ENCODE measurements at places on chromosomes 1 and 21.

DNA sequence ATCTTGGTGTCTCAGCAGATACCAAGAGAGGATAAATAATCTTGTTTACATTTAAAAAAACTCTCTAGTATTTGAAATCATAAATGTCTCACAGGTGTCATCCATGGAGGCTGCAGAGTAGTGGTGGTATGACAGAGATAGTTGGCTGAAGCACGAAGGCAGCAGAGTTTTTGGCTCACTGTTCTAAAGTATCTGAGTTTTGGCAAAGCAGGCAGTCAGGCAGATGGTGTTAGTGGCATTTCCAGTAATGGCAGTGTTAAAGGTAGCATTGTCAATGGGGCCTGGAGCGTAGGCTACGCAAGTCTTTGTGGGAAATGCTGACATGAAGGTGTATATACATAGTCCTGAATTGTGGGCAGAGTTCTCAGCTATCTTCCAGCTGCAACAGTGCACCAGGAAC, 68.5 kb upstream of the HSD17B7 start:
- DNase-seq = no peak

DNA sequence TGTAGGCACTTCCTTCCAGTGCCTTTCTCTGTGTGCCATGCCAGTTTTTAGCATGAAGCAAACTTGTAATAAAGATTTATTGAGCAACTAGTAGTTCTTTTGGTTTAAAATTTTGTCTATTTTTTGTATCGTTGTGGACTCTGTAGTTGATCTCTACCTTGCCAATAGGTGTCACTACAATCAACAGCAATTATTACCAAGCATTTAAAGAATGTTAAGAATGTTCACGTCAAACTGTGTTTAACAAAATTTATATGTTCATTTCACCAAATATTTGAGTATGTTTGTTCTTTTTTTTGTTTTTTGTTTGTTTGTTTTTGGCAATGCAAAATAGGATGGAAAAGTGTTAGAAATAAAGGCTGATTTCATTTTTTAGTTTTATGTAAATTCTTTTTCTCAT, 208.1 kb downstream of the PATJ start:
- no peak for DNase-seq

DNA sequence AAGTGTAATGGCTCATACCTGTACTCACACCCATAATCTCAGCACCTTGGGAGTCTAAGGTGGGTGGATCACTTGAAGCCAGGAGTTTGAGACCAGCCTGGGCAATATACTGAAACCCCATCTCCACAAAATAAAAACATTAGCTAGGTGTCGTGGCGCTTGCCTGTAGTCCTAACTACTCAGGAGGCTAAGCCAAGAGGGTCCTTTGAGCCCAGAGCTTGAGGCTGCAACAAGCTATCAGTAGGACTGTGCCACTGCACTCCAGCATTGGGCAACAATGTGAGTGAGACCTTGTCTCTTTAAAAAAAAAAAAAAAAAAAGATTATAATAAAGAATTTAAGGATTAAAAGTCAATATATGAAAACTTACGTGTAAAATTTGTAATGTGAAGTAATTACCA, 11.7 kb downstream of the BPNT1 start:
- DNase-seq = no peak

GRCh38 chr1:98661544-98662355, at the start of gene SNX7:
Gene SNX7 (plus strand): TSS chr1:98661721. CDS start chr1:98661732, 11 bp downstream.
- no peak for DNase-seq

GRCh38 chr1:163047951-163048659, 21.1 kb upstream of the RGS4 start:
- no peak for DNase-seq

DNA sequence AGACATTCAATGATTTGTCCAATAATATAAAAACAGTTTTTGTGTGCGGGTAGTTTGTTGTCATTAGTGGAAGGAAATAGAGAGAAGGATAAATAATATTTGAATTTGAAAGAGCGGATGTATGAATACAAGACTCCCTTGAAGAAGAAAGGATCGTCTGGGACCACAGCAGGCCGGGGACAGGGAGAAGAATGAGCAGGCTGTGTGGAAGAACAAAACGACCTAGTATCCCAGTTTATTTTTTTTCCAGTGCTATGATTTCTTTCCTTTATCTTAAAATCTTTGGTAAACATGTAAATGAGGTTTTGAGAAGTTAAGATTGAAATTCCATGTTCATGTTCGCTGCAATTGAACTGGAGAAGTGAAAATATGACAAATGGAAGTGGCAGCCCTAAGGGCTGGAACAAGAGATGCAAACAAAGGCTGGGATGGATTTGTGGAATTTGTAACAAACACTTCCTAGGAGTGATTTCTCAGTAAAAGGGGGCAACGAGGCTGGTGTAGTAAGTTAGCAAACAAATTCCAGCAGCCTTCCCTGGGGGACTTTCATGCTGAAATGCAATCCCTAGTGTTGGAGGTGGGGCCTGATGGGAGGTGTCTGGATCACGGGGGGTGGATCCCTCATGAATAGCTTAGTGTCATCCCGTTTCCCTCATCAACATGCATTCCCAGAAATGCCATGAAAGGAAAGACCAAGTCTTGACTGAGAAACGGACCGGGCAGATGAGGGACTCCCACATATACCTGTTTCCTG, 10.2 kb upstream of the IFI16 start:
- DNase-seq = no peak

DNA sequence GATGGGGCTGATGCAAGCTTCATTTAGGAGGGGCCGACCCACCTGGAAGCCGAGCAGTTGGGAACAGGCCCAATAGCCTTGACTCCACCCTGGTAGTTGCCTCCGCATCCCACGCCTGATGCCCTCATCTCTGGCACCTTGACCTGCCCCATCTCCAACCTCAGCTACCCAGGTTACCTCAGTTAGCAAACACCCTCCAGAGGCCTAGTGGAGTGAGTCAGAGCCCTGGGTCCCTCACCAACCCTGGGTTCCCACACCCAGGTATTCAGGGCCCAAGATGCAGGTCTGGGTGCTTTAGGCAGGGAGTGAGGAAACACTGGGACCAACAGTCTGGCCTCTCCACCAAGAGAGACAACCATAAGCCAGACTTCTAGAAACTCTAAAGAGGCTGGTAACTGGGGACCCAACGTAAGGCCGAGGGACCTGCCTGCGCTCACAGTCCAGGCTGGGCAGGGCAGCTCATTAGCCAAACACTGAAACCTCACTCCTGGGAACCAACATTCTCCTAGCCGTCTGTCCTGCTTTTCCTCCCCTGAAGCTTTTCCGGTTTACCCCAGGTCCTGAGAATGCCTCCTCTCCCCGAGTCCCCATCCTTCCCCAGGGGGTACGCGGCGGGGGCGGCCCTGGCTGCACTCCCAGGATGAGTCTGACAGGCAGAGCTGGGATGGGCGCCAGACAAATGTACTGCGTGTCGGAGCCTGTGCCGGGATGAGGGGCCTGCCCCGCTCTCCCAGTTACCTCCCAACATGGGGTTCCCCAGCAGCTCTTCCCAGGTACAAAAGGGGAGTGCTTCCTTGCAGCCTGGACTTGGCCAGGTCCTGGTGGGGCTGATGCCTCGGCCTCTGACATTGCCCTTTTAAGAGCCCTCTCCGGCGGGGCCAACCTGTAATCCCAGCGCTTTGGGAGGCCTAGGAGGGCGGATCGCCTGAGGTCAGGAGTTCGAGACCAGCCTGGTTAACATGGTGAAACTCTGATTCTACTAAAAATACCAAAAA, 8.9 kb upstream of the CELSR2 start:
- DNase-seq = no peak

DNA sequence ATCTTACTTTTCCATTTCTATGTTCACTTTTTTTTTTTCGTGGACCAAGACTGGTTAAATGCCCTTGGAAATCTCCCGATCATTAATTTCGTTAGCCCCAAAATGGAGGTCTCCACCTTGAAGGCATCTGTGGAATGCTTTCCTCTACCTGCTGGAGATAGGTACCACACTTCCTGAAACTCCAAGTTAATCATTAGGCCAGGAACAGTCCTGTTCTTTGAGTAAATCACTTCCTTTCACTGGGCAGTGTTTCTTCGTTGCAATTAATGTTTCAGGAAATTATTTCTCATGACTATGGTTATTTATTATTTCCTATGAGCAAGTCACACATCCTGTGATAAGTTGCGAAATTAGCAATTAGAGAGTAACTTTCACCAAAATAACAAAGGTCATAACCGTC, 225.2 kb upstream of the LYPLAL1 start:
- no peak for DNase-seq

DNA sequence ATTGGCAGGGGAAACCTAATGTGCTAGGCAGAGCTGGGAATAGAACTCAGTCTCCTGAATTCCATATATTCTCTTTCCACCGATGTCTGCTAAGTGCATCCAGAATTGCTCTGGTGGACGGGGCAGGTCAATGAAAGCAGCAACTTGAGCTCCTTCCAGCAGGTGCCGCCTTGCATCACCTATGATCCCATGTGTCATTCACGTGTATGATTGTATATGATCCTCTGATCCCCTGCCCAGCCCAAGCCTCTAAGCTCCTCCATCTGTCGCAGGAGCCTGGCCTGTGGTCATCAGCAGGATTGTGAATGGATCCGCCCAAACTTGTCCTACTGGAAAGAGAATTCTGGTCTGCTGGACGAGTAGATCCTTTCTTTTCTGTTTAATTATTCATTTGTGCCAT, 13.1 kb downstream of the ACTA1 start:
- DNase-seq = no peak
